ENCODE measurements at places on chromosomes 1 and 21.

DNA sequence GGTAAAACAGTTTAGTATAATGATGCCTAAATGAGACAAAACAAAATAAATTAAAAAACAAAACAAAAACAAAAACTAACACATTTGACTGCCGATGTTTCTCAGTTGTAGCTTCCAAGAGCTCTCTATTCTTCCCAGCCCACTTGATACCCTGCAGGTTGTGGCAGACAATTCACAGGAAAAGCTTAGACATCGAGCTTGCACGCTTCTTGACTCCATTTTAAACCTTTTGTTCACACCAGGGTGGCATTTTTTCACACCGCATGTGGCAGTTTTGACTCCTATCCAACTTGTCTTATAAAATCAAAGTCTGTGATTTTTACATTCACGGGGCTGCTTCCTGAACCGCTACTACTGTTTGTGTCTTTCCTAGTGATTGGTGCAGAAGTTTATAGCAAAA, 575.9 kb downstream of the USP25 start:
- DNase-seq, result no peak

DNA sequence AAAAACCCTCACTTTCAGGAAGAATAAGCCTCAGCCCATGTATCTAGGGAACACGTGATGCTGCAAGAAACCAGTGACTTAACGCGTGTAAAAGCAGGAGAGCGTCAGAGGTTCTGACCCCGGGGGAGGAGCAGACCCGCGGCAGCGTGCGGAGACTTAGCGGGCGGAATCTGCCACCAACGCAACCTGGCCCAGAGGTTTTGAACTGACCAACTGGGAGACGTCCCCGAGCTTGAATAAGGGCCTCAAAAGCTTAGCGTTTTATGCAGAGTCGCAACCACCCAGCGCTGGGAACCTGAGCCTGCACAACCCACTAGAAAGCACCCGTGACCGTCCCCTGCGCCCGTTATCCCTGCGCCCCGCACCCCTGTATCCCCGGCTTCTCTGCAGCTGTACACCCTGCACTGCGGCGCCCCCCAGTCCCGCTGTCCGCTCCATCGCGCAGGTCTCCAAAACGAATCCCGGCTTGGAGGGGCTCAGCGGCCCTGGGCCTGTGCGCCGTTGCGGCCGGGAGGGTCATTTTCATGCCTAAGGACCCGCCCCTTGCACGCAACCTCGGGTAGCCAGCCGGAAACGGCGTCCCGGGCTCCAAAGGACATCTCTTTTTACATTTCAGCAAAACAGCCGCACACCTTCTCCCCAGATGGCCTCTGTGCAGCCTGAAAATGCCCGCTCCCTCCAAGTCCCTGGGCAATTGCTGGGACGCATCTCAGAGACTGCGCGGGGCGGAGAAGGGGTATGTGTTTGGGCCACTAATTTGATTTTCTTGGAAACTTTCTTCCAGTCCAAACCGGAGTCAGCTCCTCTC, 29.4 kb upstream of the TRIM17 start:
- DNase-seq, result no peak

GRCh38 chr1:182968151-182968741, 15.3 kb upstream of the SHCBP1L start:
- no peak for DNase-seq

DNA sequence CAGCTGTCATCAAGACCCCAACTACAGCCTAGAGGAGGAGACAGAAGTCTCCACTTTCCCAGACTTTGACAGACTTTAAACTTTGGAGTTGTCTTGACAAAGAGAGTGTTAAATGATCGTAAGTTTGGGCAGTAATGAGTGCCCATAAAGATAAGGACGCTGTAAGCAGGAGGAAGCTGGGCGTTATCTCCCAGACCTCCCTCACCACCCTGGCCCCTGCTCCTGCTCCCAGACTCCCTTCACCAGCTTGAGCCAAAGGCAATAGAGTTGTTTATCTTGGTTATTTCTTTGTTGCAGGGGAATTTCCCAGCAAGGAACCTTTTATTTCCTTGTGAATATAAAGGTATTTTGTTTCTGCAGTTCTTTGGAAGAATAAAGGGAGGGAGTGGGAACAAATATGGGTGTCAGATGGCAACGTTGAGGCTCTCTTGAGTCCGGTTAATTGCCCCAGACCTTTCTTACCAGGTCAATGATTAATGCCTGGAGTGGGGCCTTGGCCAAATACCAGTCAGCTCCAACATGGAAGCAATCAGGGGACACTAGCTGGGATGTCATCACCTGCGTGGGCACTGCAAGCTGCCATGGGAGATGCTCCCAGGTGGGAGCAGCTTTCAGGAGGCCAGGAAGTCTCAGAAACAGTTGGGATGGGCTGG, 4.4 kb downstream of the PIGR start:
- no peak for DNase-seq

- no peak for DNase-seq
Observed at GRCh38 chr1:20997602-20998224, 179.0 kb downstream of the EIF4G3 start.

- no peak for DNase-seq
Observed at GRCh38 chr21:42545745-42546144, 32.1 kb downstream of the SLC37A1 start.

DNA sequence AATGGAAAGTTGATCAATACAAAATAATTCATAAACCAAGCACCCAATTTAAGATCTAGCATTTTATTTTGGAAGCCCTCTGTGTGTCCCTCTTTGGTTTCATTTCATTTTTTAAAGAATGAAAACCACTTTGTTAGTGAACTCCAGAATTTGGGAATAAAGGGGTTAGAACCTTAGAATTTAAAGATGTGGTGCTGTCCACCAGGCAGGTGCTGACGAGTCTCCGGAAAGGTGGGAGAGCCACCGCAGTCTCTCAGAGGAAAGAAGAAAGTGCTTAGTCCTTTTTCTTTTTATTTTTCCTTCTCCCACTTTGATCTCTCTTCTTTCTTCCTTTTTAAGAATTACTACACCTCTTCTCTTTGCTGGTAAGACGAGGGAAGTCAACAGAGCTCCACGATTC, 20.5 kb upstream of the HIVEP3 start:
- no peak for DNase-seq

GRCh38 chr1:171418546-171418945, 66.8 kb upstream of the PRRC2C start:
- DNase-seq, result no peak

DNA sequence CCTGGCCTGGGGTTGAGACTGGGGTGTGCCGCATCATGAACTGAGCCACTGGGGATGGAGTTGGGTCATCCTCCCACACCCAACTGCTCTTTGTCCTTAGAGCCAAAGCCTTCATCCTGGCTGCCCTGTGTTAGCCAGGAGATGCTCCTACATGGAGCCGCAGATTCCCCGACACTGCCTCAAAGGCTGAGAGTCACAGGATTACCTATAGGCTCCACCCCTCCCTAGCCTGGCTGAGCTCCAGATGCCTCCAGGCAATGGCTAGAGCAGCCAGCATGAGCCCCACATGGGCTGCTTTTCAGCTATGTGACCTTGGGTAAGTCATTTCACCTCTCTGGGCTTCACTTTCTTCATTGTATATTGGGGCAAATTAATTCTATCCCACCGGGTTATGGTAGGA, 119.9 kb upstream of the POU3F1 start:
- no peak for DNase-seq

DNA sequence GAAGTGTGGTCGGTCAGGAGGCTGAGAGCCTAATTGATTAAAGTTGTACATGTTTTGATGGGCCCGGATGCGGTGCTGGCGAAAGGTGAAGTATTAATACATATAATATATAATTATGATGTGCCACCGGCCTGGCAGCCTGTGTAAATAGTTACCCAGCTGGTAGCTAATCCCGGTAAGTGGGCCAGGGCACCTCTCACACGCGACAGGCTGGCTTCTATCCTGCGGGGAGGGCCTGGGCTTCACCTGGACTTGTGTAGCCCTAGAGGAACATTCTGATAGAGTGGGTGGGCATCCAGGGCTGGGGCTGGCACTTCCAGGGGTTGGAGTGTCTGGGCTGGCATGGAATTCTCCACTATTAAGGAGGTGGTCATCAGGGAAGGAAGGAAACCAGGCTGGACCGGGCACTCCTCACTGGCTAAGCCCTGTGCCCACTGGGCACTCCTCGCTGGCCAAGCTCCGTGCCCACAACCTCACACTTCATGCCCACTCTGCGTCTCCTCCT, 48.3 kb downstream of the IGSF21 start:
- no peak for DNase-seq

- DNase-seq, result peak; percentile 68
Observed at GRCh38 chr1:77031106-77031662, 163.9 kb downstream of the ST6GALNAC5 start.

- DNase-seq, result no peak
Observed at GRCh38 chr1:41764656-41765055, 154.1 kb downstream of the HIVEP3 start.

- no peak for DNase-seq
Observed at GRCh38 chr1:248822148-248823032, 3.3 kb downstream of the SH3BP5L start.

- DNase-seq, result no peak
Observed at GRCh38 chr21:25872271-25872670, 137.5 kb downstream of the GABPA start.

Data from NCI-H1694 treated with DMSO at 0.1 percent for 48 hours (cell line).